Tibial nerve (tissue), 4 donors: ENCODE measurements at places on chromosomes 1 and 21.

GRCh38 chr1:39690225-39690624 is 1.0 kb downstream of the HPCAL4 start:
- H3K4me1 ChIP-seq: no peaks in the 10 kb centered on the region
- H3K27ac ChIP-seq: no peak overlapping the region
- H3K4me3 ChIP-seq: no peak overlapping the region
- H3K36me3 ChIP-seq: no peaks in the 10 kb centered on the region

- no peak overlapping the region for H3K4me3 ChIP-seq
- H3K27ac ChIP-seq: no peak overlapping the region
- no peaks in the 10 kb centered on the region for H3K4me1 ChIP-seq
- H3K36me3 ChIP-seq: no peaks in the 10 kb centered on the region
Observed at GRCh38 chr1:175179837-175180590, 12.6 kb downstream of the KIAA0040 start.

GRCh38 chr1:53376041-53376461 is 48.2 kb upstream of the LRP8 start:
- H3K27ac ChIP-seq: no peak overlapping the region
- no peak for DNase-seq
- H3K36me3 ChIP-seq: no peaks in the 10 kb centered on the region

GRCh38 chr1:19478322-19478721 is 7.0 kb downstream of the CAPZB start:
- no peak overlapping the region for H3K27ac ChIP-seq
- DNase-seq: no peak
- H3K4me1 ChIP-seq: peaks cover 72% of the 10 kb centered on the region
- no peaks in the 10 kb centered on the region for H3K27me3 ChIP-seq
- no peak overlapping the region for H3K4me3 ChIP-seq

DNA sequence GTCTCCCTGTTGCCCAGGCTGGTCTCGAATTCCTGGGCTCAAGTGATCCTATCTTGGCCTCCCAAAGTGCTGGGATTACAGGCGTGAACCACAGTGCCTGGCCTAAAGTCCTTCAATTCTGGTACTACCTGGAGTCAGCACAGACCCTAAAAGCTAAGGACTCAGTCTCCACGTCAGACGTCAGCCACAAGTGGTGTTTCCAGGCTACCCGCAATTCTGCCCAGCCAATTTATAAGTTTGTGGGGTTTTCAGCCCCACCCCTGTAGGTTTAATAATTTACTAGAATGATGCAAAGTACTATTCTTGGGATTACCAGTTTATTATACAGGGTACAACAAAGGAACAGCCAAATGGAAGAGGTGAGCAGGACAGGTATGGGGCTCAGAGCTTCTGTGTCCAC is 10.6 kb upstream of the DIP2A start:
- no peak overlapping the region for H3K4me3 ChIP-seq
- H3K4me1 ChIP-seq: no peaks in the 10 kb centered on the region
- H3K27me3 ChIP-seq: no peaks in the 10 kb centered on the region
- DNase-seq: no peak
- no peak overlapping the region for H3K27ac ChIP-seq
- no peaks in the 10 kb centered on the region for H3K36me3 ChIP-seq

GRCh38 chr1:107202007-107202406 is 61.2 kb downstream of the NTNG1 start:
- no peak for DNase-seq
- H3K27me3 ChIP-seq: no peaks in the 10 kb centered on the region
- no peak overlapping the region for H3K27ac ChIP-seq
- H3K4me3 ChIP-seq: no peak overlapping the region
- no peaks in the 10 kb centered on the region for H3K4me1 ChIP-seq

- DNase-seq: no peak
- no peaks in the 10 kb centered on the region for H3K27me3 ChIP-seq
- H3K4me1 ChIP-seq: no peaks in the 10 kb centered on the region
- no peak overlapping the region for H3K27ac ChIP-seq
- H3K36me3 ChIP-seq: no peaks in the 10 kb centered on the region
Observed at GRCh38 chr1:157798211-157798610, 21.3 kb upstream of the FCRL2 start.

DNA sequence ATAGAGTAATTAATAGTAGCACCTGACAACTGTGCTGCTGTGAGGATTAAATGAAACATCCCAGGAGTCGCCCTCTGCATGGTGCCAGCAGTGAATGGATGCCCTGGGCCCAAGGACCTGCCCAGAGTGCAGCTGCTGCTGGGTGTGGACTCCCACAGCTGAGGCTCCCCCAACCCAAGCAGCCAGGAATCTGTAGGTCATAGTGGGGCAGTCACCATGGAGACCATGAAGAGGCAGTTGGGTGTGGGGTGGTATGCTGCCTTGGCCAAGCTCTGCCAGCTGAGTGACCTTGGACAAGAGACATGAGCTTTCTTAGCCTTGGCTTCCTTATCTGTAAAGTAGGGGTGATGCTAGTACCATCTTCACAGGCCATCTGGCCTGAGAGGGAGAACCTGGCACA is 9.4 kb downstream of the OLIG2 start:
- H3K4me1 ChIP-seq: no peaks in the 10 kb centered on the region
- H3K4me3 ChIP-seq: no peak overlapping the region
- DNase-seq: no peak
- H3K27ac ChIP-seq: no peak overlapping the region
- H3K36me3 ChIP-seq: no peaks in the 10 kb centered on the region
- no peaks in the 10 kb centered on the region for H3K27me3 ChIP-seq

GRCh38 chr1:26215246-26215645 is 18.8 kb upstream of the CEP85 start:
- H3K27ac ChIP-seq: no peak overlapping the region
- no peaks in the 10 kb centered on the region for H3K27me3 ChIP-seq
- H3K4me3 ChIP-seq: no peak overlapping the region
- no peaks in the 10 kb centered on the region for H3K36me3 ChIP-seq
- DNase-seq: no peak

DNA sequence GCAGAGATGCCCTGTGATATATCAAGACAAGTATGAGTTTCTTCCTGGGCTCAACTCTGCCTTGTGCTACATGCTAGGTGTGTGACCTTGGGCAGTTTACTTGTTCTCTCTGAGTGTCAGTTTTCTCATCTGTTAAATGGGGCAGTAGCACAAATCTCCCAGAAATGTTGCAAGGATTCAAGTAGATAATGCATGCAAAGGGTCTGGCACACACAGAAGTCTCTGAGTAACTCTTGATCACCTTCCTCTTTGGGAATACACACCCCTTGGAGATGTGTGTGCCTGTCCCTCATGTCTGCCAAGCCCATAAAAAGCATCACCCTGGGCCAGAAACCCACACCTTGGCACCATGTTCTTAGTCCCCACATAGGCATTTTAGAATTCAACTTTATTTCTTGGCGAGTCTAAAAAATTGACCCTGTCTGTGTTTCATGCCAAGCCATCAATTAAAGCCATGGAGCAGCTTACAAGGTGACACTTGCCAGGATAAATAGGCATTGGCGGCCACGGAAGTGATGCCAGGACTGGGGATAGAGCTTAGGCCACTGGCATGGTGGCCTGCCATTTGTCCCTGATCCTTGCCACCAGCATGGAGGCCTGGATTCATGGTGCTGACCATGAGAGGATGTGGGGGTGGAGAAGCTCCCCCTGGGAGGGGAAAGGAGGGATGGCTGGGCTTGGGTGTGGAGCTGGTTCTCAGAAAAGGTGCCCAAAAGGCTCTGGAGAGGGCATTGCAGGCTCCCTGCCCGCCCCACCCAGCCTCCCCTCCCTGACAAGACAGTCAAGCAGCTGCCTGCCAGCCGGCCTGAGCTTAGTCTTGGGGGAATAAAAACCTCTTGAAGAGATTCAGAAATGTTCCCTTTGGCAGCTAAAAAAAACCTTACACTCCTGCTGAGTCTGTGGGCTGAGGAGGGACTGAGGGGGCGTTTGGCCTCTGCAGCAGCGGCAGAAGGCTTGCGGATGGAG is 118.0 kb upstream of the IPO9 start:
- no peak overlapping the region for H3K4me3 ChIP-seq
- H3K4me1 ChIP-seq: peaks cover 65% of the 10 kb centered on the region
- H3K27me3 ChIP-seq: no peaks in the 10 kb centered on the region
- DNase-seq: no peak

- H3K27ac ChIP-seq: no peak overlapping the region
- no peak for DNase-seq
- H3K4me1 ChIP-seq: no peaks in the 10 kb centered on the region
Observed at GRCh38 chr1:81366173-81366572, 434.6 kb upstream of the ADGRL2 start.

DNA sequence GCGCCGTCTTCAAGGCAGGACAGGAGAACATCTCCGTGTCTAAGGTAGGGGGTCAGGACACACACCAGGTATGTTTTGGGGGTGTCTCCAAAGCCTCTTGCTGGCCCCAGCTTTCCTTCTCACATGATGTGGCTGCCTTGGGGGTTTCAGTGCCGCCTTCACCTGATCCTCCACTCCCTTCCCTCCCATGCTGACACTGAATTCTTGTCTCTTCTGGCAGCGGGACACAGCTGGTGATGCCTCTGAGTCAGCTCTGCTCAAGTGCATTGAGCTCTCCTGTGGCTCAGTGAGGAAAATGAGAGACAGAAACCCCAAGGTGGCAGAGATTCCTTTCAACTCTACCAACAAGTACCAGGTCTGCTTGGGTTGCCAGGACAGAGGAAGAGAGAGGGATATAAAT is 13.5 kb downstream of the ATP1A2 start:
- peaks cover 30% of the 10 kb centered on the region for H3K4me1 ChIP-seq
- no peaks in the 10 kb centered on the region for H3K27me3 ChIP-seq
- peaks cover 76% of the 10 kb centered on the region for H3K36me3 ChIP-seq
- H3K27ac ChIP-seq: peak overlapping the region; percentile 81
- no peak for DNase-seq

DNA sequence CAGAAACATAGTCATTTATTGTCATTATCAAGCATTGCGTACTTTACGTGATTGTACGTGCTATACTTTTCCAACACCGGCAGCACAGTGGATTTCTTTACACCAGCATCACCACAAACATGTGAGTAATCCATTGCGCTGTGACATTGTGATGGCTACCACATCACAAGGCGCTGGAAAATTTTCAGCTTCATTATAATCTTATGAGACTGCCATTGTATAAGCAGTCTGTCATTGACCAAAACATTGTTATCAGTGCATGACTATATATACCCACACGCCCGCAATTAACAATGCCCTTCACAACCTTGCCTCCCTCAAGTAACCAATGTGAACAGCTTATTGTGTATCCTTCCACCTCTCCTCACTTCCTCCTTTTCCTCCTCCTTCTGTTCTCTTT is 137.6 kb downstream of the ZZZ3 start:
- DNase-seq: no peak
- H3K4me1 ChIP-seq: no peaks in the 10 kb centered on the region
- no peak overlapping the region for H3K27ac ChIP-seq
- H3K27me3 ChIP-seq: no peaks in the 10 kb centered on the region
- no peak overlapping the region for H3K4me3 ChIP-seq
- H3K36me3 ChIP-seq: no peaks in the 10 kb centered on the region

GRCh38 chr1:198805498-198806151 is 166.8 kb downstream of the PTPRC start:
- no peak overlapping the region for H3K27ac ChIP-seq
- H3K27me3 ChIP-seq: no peaks in the 10 kb centered on the region
- DNase-seq: no peak

- H3K27ac ChIP-seq: no peak overlapping the region
- H3K4me3 ChIP-seq: no peak overlapping the region
- H3K36me3 ChIP-seq: no peaks in the 10 kb centered on the region
- H3K4me1 ChIP-seq: no peaks in the 10 kb centered on the region
- no peaks in the 10 kb centered on the region for H3K27me3 ChIP-seq
Observed at GRCh38 chr1:177429234-177429633, 258.5 kb downstream of the BRINP2 start.

DNA sequence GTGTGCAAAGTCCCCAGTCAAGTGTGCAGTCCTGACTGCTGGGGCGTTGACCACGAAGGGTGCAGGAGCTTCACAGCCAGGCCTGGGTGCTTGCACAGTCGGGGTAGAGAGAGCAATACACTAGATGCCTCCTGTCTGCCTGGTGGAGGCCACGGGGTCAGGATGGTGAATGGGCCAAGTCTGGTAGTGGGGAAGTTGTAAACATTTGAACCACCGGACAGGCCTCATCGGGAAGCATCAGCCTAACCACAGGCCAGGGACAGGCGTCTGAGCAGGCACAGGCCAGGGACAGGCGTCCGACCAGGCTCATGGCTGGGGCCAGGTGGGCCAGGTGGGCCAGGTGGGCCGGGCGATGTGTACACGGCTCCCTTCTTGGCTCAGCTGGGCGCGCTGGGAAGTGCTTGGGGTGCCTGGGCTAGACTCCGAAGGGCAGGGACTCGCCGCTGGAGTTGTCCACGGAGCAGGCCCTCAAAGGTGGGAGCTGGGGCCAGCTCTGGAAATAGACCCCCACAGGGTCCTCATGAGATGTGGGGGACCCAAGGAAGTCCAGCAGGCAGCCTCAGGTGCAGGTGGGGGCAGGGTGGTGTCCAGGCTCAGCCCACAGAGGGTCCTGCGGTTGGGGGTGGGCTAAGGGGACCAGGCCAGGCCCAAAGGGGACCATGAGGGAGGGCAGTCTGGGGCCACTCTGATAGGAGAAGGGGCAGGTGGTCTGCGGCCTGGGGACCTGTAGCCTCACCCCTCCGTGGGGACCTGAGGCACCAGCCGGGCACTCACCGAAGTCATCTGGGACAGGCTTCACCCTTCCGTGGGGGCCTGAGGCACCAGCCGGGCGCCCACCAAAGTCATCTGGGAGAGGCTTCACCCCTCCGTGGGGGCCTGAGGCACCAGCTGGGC is 15.0 kb downstream of the COL6A1 start:
- H3K27ac ChIP-seq: no peak overlapping the region
- DNase-seq: no peak
- H3K4me3 ChIP-seq: no peak overlapping the region
- H3K4me1 ChIP-seq: peaks cover 7% of the 10 kb centered on the region
- no peaks in the 10 kb centered on the region for H3K27me3 ChIP-seq

- H3K4me1 ChIP-seq: no peaks in the 10 kb centered on the region
- no peaks in the 10 kb centered on the region for H3K27me3 ChIP-seq
- no peak overlapping the region for H3K4me3 ChIP-seq
- H3K27ac ChIP-seq: peak overlapping the region; percentile 7
- DNase-seq: no peak
- no peaks in the 10 kb centered on the region for H3K36me3 ChIP-seq
Observed at GRCh38 chr1:94384485-94385265, 33.5 kb upstream of the ABCD3 start.

- no peak for DNase-seq
- peaks cover 69% of the 10 kb centered on the region for H3K36me3 ChIP-seq
- H3K4me1 ChIP-seq: peaks cover 28% of the 10 kb centered on the region
- no peaks in the 10 kb centered on the region for H3K27me3 ChIP-seq
Observed at GRCh38 chr21:33569991-33570390, 18.5 kb downstream of the DONSON start.

GRCh38 chr1:9352377-9353134 is 59.9 kb downstream of the SPSB1 start:
- no peaks in the 10 kb centered on the region for H3K36me3 ChIP-seq
- no peak overlapping the region for H3K4me3 ChIP-seq
- no peak for DNase-seq

GRCh38 chr1:199197695-199198094 is 558.9 kb downstream of the PTPRC start:
- no peaks in the 10 kb centered on the region for H3K27me3 ChIP-seq
- no peaks in the 10 kb centered on the region for H3K36me3 ChIP-seq

GRCh38 chr1:109263234-109263596 is 13.9 kb downstream of the CELSR2 start:
- H3K4me1 ChIP-seq: peaks cover 21% of the 10 kb centered on the region
- no peak for DNase-seq
- no peak overlapping the region for H3K4me3 ChIP-seq
- no peaks in the 10 kb centered on the region for H3K27me3 ChIP-seq
- no peaks in the 10 kb centered on the region for H3K36me3 ChIP-seq
